Subcutaneous adipose tissue (tissue), 4 donors: ENCODE measurements at places on chromosomes 6 and 20. TPM values are rescaled to one million over a fixed set of nuclear protein-coding genes. Genes with fewer than 3 reads are reported as not detected.

Gene ADGB
- not detected for total RNA-seq

Gene TMEM217
- not detected for total RNA-seq

Gene DNAH8
- total RNA-seq, result not detected

Gene PBOV1
- total RNA-seq, result not detected

Gene ELMO2
- total RNA-seq, result 49.0 TPM

Gene CRISP3
- total RNA-seq, result not detected

Gene C20orf144
- total RNA-seq, result not detected

Gene ARMH2
- total RNA-seq, result not detected

Gene HFE
- total RNA-seq, result 10.0 TPM

Gene PRRT1
- 0.57 TPM for total RNA-seq

Gene PLCB4
- total RNA-seq, result 6.8 TPM

Gene RBM24
- 0.34 TPM for total RNA-seq

Gene LYRM2
- total RNA-seq, result 24.7 TPM

Gene REM1
- total RNA-seq, result 1.4 TPM

Gene CTAGE9
- total RNA-seq, result not detected

Gene TAGAP
- total RNA-seq, result 1.8 TPM

Gene C20orf173
- total RNA-seq, result not detected

Gene ZSCAN31
- 4.1 TPM for total RNA-seq

Gene LY86
- total RNA-seq, result 3.9 TPM

Gene TMC2
- total RNA-seq, result 0.94 TPM

Gene CDSN
- not detected for total RNA-seq

Gene ENPP4
- total RNA-seq, result 21.1 TPM

Gene TIAM2
- total RNA-seq, result 11.7 TPM
